ENCODE measurements at places on chromosomes 13 and 19.

DNA sequence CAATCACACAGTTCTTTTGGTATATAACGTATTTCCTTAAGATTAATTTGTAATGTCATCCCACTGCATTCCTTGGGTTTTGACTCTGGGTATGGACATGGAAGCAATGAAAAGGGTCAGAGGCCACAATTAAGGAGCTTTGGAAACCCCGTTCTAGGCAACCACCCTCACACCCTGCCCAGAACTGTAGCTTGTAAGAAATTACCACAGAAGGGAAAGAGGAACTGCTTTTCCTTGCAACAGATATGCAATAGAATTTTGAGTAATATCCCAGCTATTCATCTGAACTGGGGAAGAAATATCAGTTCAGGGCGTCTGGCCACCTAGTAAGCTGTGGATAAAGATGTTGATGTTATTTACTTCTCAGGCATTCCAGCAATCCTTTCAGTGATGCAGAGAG, 985 bp upstream of the CLC start:
- H3K4me3 ChIP-seq, result no peak overlapping the region
- H3K36me3 ChIP-seq, result no peaks in the 10 kb centered on the region
- no peak for DNase-seq
- H3K27me3 ChIP-seq, result peaks cover 84% of the 10 kb centered on the region
- H3K27ac ChIP-seq, result no peak overlapping the region

DNA sequence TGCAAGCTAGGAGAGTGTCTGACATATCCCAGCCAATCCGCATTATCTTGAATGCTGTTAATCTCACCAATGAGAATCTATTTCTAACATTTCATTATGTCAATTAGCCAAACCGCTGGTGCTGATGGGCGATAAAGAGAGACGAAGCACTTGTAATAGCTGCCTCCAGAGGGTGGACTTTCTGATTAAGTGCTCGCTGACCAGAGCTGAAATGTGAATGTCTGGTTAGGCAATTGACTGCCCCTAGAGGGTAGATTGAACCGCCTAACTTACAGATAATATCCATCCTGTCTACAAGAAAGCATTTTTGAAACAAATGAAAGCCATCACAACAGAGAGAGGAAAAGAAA, 552 bp upstream of the GRWD1 start:
- peak overlapping the region; percentile 93 for H3K4me3 ChIP-seq
- no peaks in the 10 kb centered on the region for H3K27me3 ChIP-seq
- DNase-seq, result peak; percentile 90
- H3K27ac ChIP-seq, result peak overlapping the region; percentile 94

DNA sequence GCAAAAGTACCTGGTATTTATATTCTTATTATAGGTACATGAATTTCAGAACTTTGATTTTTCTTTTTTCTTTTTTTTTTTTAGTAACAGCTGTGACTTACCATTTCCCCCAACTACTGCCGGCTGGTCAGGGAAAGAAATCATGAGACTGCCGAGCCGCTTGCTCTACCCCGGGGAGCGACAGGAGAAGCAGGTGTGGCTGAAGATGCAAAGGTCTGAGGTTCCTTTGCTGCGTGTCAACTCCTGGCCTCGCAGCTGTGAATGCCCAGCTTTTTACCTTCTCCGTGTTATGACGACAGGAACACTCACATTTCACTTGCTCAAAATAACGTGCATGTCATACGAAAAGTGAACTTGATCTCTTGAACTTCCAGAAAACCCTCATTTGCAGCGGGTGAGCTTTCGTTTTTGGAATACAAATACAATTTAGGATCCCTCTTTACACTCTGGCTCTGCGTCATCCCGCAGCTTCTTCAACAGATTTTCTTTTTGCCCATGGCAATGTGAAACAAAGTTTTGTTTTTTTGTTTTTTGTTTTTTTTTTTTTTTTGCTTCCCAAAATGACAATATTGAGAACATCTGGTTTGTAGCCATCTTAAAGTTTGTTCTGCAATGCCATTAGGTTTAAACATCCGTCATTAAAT, 117.9 kb downstream of the EFNB2 start:
- no peak for DNase-seq
- H3K4me3 ChIP-seq, result no peak overlapping the region
- H3K4me1 ChIP-seq, result no peaks in the 10 kb centered on the region
- H3K36me3 ChIP-seq, result no peaks in the 10 kb centered on the region

DNA sequence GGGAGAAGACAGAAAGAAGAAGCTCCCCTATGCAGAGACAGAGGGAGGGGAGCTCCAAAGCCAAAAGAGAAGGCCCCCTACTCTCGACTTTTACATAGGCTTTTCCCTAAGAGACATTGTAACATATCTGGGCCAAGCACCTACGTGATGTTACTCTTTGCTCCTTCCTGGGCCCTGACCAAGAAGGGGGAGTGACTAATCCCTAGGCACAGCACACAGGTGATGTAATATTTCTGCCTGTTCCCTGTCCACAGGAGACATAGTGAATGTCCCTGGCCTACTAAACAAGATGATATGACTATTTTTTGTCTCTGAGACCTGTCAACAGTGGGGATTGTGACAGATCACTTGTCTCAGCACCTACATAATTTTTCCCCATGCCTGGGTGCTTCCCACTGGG, 15.9 kb upstream of the ZNF254 start:
- H3K27ac ChIP-seq, result no peak overlapping the region
- no peaks in the 10 kb centered on the region for H3K27me3 ChIP-seq
- H3K36me3 ChIP-seq, result peaks cover 16% of the 10 kb centered on the region
- peak; percentile 53 for DNase-seq

GRCh38 chr19:33831825-33832224, 35.2 kb downstream of the KCTD15 start:
- peaks cover 6% of the 10 kb centered on the region for H3K36me3 ChIP-seq
- no peak overlapping the region for H3K27ac ChIP-seq
- no peak for DNase-seq
- H3K27me3 ChIP-seq, result peaks cover 12% of the 10 kb centered on the region
- H3K4me1 ChIP-seq, result no peaks in the 10 kb centered on the region

DNA sequence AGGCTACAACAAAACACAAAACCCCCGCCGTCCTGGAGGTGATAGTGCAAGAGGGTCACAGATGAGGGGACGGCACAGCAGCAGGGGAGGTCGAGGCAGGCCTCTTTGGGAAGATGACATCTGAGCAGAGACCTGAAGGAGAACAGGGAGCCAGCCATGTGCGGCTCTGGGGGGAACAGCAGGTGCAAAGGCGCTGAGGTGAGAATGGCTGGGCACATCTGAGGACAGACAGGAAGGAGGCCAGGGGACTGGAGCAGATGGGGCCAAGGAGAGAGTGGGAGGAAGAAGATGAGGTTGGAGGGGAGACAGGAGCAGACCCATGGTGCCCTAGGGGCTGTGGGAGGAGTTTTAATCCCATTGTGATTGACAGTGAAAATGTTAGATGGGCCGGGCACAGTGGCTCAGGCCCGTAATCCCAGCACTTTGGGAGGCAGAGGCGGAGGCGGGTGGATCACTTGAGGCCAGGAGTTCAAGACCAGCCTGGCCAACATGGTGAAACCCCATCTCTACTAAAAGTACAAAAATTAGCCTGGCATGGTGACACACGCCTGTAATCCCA, 1.8 kb upstream of the CKM start:
- peaks cover 6% of the 10 kb centered on the region for H3K4me1 ChIP-seq
- no peaks in the 10 kb centered on the region for H3K36me3 ChIP-seq
- no peaks in the 10 kb centered on the region for H3K27me3 ChIP-seq

GRCh38 chr19:48844472-48844871, 8.2 kb upstream of the HSD17B14 start:
- peaks cover 6% of the 10 kb centered on the region for H3K4me1 ChIP-seq
- no peaks in the 10 kb centered on the region for H3K36me3 ChIP-seq
- no peak overlapping the region for H3K27ac ChIP-seq

GRCh38 chr19:56350416-56351045, 35.9 kb upstream of the ZSCAN5A start:
- no peak overlapping the region for H3K4me3 ChIP-seq
- no peaks in the 10 kb centered on the region for H3K36me3 ChIP-seq
- no peaks in the 10 kb centered on the region for H3K27me3 ChIP-seq
- peak; percentile 49 for DNase-seq
- H3K27ac ChIP-seq, result no peak overlapping the region

GRCh38 chr13:67299072-67299635, 69.0 kb upstream of the PCDH9 start:
- H3K27ac ChIP-seq, result peak overlapping the region; percentile 64
- peak; percentile 62 for DNase-seq
- H3K36me3 ChIP-seq, result no peaks in the 10 kb centered on the region

DNA sequence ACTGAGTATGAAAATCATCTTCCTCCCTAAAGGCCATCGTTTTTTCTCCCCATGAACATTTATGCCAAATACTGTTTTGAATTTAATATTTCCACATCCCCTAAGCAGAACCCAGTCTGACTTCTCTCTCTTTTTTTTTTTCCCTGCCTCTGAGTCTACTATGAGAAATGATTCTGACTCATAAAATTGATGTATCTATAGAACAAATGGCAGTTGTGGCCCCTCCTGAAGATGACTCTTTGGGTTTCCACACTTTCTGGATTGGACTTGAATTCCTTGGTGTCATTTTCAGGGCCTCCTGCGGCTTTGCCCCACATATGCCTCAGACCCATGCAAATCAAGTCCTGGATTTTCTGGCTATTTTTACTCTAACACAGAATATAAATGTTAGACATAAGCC, 22.7 kb upstream of the NAXD start:
- no peak overlapping the region for H3K4me3 ChIP-seq
- DNase-seq, result no peak
- H3K27me3 ChIP-seq, result no peaks in the 10 kb centered on the region
- H3K36me3 ChIP-seq, result no peaks in the 10 kb centered on the region
- H3K27ac ChIP-seq, result no peak overlapping the region
- peaks cover 10% of the 10 kb centered on the region for H3K4me1 ChIP-seq

DNA sequence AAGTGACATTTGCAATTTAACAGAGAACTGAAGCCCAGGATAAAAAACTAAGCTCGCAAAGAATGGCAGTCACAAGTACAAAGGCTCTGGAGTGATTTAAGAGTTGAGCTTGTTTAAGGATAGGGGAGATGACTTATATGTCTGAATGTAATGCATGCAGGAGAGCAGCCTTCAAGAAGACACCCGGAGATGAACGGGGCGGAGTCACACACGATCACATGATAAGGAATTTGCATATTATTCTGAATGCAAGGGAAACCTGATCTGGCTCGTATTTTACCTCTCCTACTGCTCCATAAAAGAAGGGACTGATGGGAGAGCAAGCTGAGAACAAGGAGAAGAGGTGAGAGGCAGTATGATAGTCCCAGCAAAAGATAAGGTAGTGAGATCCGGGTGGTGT, 12.9 kb downstream of the TBC1D4 start:
- H3K4me1 ChIP-seq, result peaks cover 11% of the 10 kb centered on the region
- H3K36me3 ChIP-seq, result peaks cover 6% of the 10 kb centered on the region
- H3K27ac ChIP-seq, result no peak overlapping the region
- H3K27me3 ChIP-seq, result no peaks in the 10 kb centered on the region

GRCh38 chr13:45527699-45528462, 63.1 kb downstream of the COG3 start:
- H3K4me3 ChIP-seq, result no peak overlapping the region
- no peak for DNase-seq
- no peaks in the 10 kb centered on the region for H3K27me3 ChIP-seq
- peaks cover 10% of the 10 kb centered on the region for H3K4me1 ChIP-seq
- H3K36me3 ChIP-seq, result peaks cover 94% of the 10 kb centered on the region

GRCh38 chr19:45578861-45579260, 5.7 kb downstream of the OPA3 start:
- H3K36me3 ChIP-seq, result peaks cover 15% of the 10 kb centered on the region
- no peaks in the 10 kb centered on the region for H3K27me3 ChIP-seq
- peak overlapping the region; percentile 84 for H3K27ac ChIP-seq
- peaks cover 30% of the 10 kb centered on the region for H3K4me1 ChIP-seq

DNA sequence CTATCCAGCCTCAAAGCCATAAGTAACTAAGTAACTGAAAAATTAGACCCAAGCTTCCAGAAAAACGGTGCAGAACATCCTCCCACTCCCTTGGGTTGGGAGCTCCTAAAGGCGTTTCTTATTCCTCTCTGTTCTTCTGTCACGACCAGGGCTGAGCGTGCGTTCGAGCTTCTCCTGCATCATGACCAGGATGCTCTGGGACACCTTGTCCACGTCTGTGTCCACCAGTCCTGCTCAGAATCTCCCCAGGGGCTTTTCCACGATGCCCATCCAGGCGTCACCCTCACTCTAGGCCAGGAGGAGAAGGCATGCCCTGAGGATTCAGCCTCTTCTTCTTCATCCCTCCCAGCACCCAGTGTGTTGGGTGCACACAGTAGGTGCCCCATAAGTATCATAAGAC, 37.8 kb upstream of the GAS6 start:
- no peaks in the 10 kb centered on the region for H3K36me3 ChIP-seq
- peaks cover 16% of the 10 kb centered on the region for H3K4me1 ChIP-seq
- H3K27ac ChIP-seq, result no peak overlapping the region
- DNase-seq, result no peak

GRCh38 chr13:106649495-106649894, 81.6 kb upstream of the ARGLU1 start:
- H3K4me3 ChIP-seq, result no peak overlapping the region
- H3K4me1 ChIP-seq, result peaks cover 7% of the 10 kb centered on the region
- no peaks in the 10 kb centered on the region for H3K36me3 ChIP-seq
- no peak overlapping the region for H3K27ac ChIP-seq
- H3K27me3 ChIP-seq, result no peaks in the 10 kb centered on the region

GRCh38 chr13:40189426-40189825, 477.0 kb downstream of the FOXO1 start:
- peaks cover 16% of the 10 kb centered on the region for H3K36me3 ChIP-seq
- H3K4me3 ChIP-seq, result no peak overlapping the region
- H3K27ac ChIP-seq, result peak overlapping the region; percentile 70

DNA sequence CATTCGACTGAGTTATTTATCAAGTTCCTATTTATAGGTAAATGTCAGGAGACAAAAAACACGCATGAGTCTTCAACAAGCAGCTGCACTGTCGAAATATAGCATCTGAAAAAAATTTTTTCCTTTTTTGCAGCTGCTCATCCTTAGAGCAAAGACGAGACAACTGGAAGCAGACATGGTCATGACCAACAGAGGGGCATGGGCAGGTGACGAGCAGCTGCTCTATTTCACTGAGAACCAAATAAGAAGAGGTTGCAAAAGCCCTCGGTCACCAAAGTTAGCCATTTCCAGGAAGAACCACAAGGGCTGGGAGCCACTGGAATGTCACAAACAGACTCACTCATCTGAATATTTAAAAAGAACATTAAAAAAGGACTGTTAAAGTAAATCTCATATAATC, 22.2 kb downstream of the SOHLH2 start:
- no peaks in the 10 kb centered on the region for H3K36me3 ChIP-seq
- H3K4me1 ChIP-seq, result peaks cover 8% of the 10 kb centered on the region
- no peaks in the 10 kb centered on the region for H3K27me3 ChIP-seq
